NCI-H345 (cell line): ENCODE measurements at places on chromosomes 4 and X.

DNA sequence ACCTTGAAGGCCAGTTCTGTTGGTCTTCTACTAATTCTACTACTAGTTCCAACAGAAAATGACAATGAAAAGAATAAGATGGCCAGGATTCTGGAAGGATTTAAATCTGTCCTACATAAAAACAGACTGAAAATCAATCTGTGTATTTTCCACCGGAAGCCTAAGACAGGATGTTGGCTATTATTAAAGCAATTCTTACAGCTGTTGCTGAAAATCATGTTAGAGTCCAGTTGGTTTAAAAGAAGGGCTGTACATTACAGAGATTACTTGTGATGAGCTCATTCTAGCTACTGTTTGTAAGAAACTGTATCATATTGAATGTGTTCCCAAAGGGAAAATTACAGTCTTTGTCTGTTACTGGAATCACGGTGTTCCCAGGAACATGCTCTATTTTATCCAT lies 54.8 kb upstream of the MAGEB16 start:
- no peak for DNase-seq

DNA sequence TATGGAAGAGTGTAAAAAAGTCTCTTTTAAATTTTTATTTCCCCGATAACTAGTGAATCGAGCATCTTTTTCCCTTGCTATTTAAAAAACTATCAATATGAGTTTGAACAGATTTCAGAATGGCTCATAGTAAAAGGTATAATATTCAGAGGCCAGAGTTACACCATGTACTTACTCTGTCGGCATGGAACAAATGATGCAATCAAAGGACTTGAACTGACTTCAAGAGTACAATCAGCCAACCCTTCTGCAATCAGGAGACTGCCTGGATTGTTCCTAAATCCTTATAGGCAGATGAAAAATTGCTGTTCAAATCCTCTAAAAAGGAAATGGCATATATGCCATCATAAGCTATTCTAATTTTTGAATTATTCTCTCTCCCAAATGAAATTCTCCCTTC lies 273.3 kb downstream of the SH2D1A start:
- DNase-seq: no peak

DNA sequence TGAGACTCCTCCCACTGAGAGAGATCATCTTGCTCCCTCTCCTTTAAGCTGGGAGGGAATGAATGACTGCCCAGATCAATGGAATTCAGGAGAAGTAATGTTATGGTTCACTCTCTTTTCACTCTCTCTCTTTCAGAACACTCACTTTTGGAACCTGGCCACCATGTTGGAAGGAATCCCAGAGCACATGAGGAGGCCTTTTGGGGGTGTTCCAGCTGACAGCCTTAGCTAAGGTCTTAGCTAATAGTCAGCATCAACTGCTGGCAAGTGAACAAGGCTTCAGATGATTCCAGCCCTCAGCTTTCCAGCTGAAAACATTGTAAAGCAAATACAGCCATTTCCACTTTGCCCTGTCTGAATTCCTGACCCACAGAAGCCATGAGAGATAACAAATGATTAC lies 124.0 kb upstream of the CLNK start:
- DNase-seq: no peak

DNA sequence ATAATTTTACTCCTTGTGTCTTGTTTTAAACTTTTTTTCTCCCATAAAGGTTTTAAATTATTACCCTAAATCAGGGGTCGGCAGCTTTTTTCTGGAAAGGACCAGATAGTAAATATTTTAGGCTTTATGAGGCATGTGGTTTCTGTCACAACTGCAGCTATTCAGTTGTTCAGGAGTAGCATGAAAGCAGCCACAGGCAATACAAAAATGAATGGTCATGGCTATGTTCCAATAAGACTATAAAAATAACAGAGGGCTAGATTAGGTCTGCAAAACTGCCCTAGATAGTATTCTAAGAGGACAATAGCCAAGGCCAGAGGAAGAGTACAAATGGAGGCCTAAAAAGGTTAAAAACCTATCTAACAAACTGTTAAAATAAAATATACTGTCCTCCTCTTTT lies 24.6 kb downstream of the HERC5 start:
- DNase-seq: no peak

GRCh38 chr4:159413306-159413943 lies 310.5 kb downstream of the RAPGEF2 start:
- no peak for DNase-seq

- no peak for DNase-seq
Measured at GRCh38 chr4:25450491-25450901, 73.4 kb downstream of the ANAPC4 start.

DNA sequence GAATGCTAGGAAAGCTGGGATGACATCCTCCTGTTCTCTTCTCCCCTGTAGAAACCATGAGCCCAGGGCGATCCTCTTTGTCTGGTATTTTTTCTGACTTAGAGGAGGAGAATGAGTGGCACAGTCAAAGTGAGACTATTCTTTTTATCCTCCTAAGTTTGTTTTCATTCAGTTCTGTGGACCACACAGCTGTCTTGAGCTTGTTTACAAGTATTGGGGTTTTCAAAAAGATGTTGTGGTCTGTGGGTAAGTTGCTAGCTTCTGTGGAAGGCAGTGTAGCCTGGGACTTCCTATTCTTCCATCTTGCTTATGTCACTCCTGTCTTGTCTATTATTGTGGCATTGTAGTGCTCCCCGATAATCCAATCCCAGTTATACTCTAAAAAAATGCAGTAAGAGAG lies 223.0 kb downstream of the PAPSS1 start:
- no peak for DNase-seq

- no peak for DNase-seq
Measured at GRCh38 chr4:86451560-86452330, 91.9 kb upstream of the MAPK10 start.

DNA sequence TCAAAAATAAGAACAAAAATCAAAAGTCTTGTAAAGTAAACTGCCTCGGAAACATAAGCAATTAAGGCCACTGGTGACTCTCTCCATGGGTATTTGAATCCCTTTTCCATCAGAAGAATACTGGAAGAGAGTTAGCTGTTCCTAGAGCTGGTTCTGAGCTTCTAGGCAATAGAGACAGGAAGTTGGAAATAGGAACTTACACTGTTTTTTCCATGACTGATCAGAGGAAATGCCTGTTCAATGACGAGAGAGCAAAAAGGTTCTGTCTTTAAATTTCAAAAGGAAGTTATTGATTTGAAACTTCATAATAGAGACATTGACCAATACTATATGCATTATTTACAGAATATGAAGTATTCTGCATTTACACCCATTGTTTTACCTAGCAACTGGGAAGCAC lies 503.5 kb upstream of the ARX start:
- DNase-seq: no peak

DNA sequence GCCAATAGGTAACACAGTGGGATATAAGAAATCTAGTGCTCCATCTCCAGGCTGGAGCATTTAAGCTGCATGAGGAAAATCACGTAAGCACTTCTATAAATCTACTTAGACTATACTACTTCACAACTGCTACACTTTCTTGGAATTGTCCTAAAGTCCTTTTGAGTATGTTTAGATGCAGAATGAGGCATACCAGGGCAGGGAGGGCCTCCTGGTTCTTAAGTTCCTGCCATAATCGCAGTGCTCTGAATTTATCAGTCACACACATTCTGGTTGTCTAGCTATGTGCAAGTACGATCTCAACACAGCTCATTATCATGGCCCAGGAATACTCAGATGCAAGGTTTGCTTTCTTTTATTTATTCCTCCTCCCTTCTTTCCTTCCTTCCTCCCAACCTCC lies 130.3 kb downstream of the GUCY2F start:
- DNase-seq: no peak

DNA sequence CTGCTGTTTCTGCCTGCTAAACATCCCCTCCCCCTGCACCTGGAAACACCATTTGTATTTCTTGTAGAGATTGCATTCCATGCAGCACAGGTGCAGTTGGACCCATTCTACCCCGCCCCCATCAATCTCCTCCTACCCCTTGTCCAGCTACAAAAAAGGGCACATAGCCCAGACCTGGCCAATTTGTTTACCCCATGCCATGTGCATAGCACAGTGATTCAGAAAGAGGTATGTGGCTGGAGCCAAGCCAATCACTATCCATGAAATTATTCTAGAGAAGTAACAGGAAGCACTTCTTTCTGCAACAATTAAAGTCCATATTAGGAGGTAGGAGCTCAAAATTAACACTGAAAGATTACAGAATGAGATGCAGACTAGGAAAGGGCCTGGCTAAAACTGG lies 20.2 kb upstream of the TMEM184C start:
- DNase-seq: no peak

DNA sequence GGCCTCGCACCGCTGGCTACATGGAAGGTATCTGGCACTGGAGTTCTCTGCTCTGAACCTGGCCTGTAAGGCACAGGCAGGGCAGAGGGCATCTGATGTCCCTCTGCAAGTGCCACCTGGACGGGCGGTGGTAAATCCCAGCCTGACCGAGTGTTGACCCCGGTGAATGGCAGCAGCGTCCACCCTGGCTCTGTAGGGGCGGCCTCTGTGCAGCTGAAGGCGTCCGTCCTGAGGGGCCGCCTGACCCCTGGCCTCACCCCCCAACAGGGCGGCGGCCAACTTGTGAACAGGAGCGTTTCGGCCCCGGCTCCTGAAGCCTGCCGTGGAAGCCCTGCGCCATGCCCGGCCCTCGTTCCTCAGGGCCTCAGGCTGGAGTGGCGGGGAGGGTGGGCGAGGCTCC lies 51.4 kb downstream of the CPZ start:
- no peak for DNase-seq

GRCh38 chr4:157012781-157013180 lies 41.2 kb upstream of the PDGFC start:
- DNase-seq: no peak

- DNase-seq: no peak
Measured at GRCh38 chr4:25207997-25208396, 25.8 kb upstream of the PI4K2B start.

DNA sequence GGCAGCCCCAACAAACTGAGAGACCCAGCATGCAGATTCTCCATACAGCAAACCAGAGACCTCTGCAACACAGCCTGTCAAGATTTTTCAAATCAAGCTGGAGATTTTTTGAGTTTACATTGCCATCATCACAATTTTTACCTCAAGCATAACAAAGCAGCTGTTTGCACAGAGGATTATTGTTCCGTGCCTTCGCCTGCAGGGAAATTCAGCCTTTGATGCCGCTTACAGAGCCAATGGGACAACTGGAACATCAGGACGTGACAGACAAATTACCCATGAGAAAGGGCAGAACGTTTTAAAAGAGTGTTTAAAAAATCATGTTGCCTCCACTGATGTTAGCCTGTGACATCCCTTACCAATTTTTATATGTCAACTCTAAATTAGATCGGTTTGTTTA lies 363.7 kb downstream of the FBXW7 start:
- peak; percentile 2 for DNase-seq

- DNase-seq: peak; percentile 16
Measured at GRCh38 chrX:13721819-13722519, 12.5 kb downstream of the TRAPPC2 start.

GRCh38 chrX:39862963-39863362 lies 234.8 kb downstream of the BCOR start:
- no peak for DNase-seq

DNA sequence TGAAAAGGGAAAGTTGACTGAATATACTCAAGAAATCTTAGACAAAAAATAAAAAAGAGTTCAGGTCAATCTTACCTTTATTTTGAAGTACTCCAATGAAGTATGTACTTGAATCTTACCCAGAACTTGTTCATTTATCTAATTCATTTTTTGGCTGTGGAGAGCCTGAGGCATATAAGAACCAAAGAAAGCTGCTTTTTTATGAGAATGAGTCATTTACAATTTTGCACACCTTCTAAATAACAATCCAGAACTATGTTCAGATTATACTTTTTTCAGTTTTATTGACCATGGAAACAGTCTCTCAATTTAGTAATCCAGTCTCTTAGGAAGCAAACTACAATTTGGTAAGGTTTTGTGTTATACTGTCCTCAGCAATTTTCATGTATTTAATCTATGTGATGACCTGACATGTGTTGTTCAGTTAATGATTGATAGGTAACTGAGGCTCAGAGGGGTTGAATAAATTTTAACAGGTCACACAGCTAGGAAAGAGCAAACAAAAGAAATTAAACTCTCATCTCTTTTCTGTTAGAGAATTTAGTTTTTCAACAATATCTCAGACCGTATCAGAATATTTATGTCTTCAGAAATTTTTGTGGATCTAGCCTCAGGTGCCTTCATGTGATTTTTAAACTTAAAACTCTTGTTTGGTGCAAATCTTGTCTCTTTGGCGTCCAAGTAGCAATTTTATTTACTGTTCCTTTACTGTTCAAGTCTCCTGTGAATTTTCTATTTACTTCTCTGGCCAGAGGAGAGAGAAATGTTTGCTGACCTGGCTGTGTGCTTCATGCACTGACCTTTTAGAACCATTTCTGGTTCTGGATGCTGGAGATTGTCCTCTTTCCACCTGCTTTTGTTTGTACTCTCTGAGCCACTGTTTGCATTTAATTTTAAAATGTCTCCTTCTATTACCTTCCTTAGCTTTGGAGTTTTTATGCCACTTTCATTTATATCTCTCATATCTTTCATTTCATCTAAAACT lies 1453.4 kb downstream of the STIM2 start:
- DNase-seq: no peak

DNA sequence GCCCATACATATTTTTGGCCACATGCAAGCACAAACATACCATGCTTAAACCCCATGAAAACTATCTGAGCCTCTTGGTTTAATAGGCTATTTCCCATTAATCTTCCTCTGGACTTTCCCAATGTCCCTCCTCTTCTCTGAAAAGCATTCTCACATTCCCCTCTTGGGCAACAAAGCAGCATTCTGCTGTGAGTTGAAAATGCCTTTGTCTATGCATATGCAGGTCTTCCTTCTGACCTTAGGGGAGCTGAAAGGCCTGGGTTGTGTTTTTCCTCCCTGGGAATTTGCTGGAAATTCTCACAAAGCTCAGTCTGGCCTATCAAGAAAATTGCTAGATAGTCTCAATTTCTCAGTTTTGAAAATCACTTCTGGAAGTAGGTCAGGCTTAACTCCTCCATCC lies 4.2 kb downstream of the VSIG4 start:
- no peak for DNase-seq

GRCh38 chr4:54556587-54556986 lies 101.2 kb upstream of the KIT start:
- no peak for DNase-seq

GRCh38 chr4:143668930-143669552 lies 31.4 kb downstream of the FREM3 start:
- no peak for DNase-seq

GRCh38 chr4:184616633-184617551 lies 32.4 kb downstream of the CASP3 start:
- no peak for DNase-seq

- no peak for DNase-seq
Measured at GRCh38 chr4:139112650-139113049, 64.4 kb downstream of the ELF2 start.

DNA sequence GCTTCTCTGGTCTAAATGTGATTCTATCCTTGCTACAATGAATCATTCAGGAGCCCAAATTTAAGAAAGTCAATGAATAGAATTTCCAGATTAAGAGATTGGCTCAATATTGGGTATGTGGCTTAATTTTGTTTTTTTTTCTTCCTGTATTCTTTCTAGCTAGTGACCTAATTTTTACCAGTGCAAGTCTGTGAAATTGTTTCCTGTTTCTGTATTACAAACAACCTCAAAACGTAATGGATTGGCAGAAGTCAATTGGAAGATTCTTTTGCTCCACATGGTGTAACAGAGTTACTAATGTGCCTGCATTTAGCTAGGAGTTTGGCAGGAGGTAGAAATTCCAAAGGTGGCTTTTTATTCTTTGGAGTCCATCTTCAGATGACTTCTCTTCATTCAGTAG lies 17.6 kb downstream of the DYNLT3 start:
- no peak for DNase-seq
